B cell (primary cell): ENCODE measurements at places on chromosomes 11 and 22.

DNA sequence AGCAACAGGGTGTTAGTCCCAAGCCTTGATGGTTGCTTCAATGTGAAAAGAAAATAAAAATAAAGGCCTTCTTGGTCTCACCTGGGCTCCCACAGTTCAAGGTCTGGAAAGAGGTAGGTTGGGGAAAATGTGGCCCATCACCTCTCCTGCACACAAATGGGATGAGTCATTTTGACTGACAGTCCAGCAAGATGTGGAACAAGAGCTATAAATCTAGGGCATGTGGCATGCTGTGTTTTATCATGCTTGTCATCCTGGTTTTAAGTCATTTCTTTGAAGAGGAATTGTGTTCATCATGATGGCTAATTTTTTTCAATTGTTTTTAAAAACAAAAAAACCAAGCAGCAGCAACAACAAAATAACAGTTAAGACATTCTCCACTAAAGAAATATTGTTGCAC is 503.7 kb downstream of the NTM start:
- DNase-seq: no peak

GRCh38 chr11:17673951-17674350 is 45.4 kb upstream of the MYOD1 start:
- DNase-seq: no peak

DNA sequence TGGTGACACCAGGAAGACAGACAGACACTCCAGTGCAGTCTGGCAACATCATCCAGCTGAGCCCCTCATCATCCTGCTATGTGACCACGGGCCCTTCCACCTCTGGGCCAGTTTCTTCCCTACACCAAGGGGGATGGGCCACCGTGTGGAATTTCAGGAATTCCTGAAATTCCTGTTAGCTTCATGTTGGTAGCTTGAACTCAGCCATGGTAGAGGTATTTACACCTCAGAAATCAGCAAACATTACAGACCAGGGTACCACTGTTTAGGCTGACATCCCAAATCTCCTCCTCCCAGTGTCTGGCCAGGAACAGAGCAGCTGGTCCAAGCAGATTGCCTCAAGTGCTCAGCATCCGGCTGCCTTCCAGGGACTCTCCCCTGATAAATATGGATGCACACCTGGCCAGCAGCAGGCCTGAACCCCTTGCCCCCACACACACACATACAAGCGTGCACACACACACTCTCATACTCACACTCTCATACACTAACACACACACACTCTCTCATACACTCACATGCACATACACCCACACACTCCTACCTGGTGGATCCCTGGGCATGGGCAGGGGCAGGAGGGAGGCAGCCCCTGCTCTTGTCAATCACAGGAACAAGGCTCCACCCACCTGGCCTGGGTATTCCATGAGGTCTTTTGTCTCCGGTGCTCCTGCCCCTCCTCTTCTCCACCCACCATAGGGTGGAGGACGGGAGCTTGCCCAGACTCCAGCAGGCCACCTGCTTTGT is 85.2 kb downstream of the BUD13 start:
- no peak for DNase-seq

GRCh38 chr11:112113539-112114457 is 27.1 kb downstream of the SDHD start:
- DNase-seq: peak; percentile 53

GRCh38 chr11:78000193-78000592 is 5.7 kb upstream of the INTS4 start:
- peak; percentile 62 for DNase-seq

DNA sequence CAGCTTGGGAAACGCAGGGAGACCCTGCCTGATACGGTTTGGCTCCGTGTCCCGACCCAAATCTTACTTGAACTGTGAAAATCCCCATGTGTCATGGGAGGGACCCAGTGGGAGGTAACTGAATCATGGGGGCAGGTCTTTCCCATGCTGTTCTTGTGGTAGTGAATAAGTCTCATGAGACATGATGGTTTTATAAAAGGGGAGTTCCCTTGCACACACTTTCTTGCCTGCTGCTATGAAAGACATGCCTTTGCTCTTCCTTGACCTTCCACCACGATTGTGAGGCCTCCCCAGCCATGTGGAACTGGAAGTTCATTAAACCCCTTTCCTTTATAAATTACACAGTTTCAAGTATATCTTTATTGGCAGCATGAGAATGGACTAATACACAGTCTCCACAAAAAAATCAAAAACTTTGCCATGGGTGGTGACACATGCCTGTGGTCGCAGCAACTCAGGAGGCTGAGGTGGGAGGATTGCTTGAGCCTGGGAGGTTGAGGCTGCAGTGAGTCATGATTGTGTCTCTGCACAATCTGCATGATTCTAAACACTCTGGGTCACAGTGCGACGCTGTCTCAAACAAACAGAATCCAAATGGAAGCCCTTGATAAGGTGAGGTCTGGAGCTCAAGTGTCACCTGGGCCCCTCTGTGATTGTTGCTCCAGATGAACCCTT is 34.9 kb downstream of the SYN3 start:
- no peak for DNase-seq

DNA sequence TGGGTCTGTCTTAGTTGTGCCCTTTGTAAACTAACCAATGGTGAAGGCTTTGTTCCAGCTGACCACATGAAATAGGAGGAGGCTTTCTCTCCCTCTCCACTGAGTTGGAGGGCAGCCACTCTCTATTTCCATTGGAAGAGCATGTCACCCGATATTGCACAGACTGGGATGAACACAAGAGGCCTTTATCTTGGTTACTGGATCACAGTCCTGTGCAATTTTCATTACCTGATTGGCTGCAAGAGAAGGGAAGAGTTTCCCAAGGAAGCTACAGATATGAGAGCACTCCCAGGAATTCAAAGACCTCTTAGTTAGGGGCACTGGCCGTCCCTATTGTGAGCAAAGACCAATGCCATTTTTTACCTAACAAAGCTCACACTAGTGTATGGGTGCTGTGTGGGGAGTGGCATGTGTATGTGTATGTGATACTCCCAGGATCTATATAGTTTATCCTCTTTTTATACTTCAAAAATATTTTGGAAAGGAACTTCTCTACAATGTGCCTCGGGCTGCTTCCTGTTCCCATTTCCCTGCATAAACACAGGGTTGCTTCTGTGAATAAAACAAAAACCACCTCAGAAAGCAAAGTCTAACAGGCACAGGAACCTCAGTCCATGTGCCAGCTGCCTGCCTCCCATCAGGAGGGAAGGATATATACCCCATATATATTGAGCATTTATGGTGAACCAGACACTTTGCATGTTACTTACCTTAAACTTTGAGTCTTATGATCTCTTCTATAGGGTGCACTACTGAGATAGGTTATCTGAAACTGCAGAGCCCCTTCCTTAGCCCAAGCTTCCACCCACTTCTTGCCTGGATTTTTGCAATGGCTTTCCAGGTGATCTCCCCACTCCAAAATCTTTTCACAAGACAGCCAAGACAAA is 126.5 kb downstream of the RASSF10 start:
- no peak for DNase-seq

- DNase-seq: no peak
These were observed 27.1 kb downstream of the PTDSS2 start for GRCh38 chr11:477052-477715.

DNA sequence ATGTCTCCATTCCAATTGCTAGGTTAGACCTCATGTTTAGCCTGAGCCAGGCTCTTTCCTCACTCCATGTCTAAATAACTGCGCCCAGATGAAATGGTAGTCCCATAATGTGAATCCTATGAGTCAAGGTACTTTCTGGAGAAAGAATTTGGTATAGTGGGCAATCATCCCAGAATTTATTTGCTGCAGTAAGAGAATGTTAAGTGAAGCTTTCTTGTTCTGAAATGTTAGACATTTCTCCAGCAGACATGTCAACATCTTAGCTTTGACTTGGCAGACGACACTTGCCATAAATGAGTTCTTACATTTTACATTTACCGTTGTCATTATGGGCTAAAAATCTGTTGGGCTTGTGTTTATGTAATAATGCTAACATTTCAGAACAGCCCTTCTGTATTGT is 165.2 kb downstream of the PGR start:
- no peak for DNase-seq

DNA sequence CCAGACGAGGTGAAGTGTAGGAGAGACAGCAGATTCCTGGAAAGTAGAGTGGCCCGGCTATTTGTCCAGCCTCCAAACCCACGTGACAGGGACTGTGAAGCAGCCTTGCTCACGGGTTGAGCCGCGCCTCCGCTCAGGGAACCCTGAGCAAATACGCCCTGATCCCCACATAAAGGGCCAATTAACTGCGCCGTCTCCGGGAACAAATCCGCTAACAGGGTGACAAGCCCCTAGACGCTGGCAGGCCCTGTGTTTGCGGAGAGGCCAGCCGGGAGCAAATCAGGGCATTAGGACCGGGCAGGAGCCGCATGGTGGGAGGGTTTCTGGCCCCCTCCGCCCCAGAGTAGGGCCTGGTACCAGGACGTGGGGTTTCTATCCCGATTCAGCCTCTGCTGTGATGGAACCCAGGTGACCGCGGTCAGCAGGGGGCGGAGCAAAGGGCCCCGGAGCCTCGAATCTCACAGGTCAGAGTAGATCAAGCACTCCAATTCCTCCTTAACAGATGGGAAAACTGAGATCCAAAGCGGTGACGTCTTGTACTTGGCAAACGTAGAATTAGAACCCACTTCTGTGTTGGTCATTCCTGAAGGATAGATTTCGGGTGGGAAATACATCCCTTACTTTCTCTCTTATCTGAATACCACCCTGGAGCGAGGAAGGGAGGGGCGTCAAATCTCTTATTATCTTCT is 2.0 kb upstream of the ROBO3 start:
- DNase-seq: no peak

DNA sequence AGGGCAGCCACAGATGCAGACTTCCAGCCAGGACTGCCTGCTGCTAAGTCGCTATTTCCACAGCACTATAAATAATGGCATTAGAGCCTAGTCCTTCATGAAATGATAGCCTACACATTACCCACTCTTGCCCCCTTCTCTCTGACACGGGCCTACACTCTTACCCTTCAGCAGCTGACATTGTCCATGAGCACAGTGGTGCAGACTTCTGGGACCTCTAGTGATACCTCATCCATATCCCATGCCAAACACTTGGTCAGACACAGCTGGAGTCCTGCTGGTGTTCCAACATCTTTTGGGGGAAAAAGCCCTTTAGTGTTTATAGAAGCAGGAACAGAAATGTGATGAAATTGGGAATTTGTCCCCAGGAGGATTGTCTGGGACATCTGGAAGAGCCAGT is 43.4 kb upstream of the RAB1B start:
- no peak for DNase-seq

DNA sequence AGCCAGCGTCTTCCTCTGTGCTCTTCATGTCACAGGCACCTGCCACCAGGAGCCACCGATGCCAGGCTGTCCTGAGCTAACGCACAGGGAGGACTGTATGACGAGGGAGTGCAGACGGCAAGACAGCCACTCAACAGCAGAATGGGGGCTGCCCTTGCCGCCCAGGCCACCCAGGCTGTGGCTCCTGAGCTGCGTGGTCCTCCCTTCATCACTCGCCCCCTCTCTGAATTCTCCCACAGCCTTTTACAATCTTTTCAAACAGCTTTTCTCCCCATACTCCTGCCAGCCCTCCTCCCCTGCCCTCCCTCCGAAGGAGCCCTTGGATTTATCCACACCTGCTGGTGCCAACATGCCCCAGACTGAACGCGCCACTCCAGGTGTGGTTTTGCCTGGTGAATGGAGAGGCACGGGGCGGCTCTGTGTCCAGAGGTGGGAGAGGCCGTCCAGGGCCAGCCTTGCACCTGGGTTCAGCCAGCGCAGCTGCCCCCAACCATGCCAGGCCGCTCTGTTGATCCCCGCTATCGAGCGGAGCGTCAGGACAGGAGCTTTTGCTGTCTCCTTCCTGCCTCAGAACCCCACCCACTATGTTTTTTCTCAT is 22.0 kb downstream of the OVOL1 start:
- DNase-seq: no peak
